ENCODE measurements at places on chromosomes 13 and 19. TPM values are rescaled to one million over a fixed set of nuclear protein-coding genes. Genes with fewer than 3 reads are reported as not detected.

GRCh38 chr19:1226227-1226518 is 11.6 kb downstream of the CBARP start:
- DNase-seq, result no peak

GRCh38 chr13:29498426-29499040 is 97.0 kb downstream of the SLC7A1 start:
- no peak for DNase-seq

DNA sequence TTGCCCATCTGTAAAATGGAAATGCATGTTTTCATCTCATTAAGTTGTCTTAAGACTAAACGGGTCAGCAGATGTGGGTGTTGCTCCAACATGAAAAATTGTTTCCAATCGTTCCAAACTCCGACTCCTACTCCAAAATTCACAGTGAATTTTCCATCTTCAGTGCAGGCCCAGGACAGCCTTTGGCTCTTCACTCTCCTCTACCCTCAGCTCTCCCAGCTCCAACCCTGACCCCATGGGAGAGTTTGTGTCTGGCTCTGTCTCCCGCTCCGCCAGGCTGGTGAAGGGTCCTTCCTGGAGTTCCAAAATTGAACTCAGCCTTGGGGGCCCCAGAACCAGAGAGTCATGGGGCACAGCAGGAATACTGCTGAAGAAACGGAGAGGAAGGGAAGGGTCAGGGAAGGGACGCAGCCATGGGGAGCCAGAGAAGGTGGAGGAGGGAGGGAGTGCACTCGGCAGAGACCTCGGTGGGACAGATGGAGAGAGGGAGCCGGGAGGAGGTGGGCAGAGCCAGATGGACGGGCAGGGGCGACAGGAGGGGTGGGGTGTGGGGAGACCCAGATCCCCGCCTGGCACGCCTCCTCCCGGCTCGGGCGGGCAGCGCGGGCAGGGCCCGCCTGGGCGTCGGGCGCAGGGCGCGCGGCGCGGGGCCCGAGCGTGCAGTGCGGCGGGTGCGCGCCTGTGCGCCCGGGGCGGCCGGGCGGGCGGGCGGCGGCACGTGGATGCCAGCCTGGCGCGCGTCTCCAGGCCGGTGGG is 45.6 kb downstream of the CELF5 start:
- DNase-seq, result no peak

ZFP14 gene
- total RNA-seq, result 8.2 TPM

DNA sequence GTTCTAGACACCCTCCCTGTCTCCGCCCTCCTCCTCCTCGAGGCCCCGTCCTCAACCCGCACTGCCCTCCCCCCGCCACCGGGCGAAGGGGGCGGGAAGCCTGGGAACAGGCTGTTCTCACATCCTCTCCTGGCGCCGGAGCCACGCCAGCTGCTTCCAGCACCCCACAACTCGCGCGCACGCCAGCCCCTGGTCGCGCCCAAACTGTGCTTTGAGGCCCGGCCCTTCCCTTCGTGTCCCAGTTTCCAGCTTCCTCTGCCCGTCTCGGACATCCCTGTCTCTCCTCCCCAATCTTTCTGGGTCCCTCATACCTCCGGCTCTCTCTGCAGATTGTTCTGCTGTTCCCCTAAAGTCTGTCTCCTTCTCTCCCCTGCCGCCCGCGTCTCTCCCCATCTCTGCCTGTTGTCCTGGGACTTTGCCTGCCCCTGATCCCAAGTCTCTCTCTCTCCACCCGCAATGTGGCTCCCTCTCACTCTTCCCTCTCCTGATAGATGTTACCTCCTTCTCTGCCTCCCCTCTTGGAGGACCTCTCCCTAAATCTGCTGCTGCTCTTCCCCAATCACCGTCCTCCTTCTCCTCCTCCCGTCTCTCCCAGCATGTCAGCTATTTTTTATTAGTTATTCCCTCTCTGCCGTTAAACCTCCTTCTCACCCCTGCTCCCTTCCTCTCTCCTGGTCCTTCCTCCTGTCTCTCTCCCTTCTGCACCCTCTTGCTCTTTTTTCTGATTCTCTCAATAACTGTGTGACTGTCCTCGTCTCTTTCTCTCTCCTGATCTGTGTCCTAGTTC is 14.2 kb downstream of the DPF1 start:
- DNase-seq, result peak; percentile 77

DNA sequence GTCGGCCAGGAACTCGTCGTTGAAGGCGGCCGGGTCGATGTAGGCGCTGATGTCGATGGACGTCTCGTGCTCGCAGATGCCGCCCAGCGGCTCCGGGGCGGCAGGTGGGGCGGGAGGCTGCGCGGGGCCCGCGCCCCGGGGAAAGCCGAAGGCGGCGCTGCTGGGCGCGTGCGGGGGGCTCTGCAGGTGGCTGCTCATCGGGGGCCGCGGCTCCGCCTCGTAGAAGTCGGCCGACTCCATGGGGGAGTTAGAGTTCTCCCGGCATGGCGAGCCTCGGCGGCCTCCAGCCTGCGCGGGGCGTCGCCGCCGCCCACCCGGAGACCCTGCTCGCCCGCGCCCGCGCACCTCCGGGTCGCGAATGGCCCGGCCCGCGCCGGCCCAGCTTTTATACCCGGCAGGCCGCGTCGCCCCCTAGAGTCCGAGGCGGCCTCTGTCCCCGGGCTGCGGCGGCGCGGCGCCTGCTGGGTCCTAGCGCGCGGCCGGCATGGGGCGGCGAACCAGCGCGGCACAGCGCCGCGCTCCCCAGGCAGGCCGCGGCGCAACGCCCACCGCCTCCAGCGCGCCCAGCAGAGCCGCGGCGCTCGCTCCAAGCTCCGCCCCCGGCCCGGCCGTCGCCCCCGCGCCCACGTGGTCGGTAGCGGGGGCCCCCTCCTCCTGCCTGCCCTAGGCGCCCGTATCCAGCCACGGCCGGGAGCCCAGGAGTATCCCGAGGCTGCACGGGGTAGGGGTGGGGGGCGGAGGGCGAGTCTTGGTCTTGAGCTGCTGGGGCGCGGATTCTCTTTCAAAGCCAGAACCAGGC is at the start of gene CEBPA:
TSS of gene CEBPA (minus strand) at position 360 of the 799 bp plus-strand sequence. CDS start at position 240, 120 bp downstream.
- peak; percentile 58 for DNase-seq

POGLUT2 gene
- 20.1 TPM for total RNA-seq

DNA sequence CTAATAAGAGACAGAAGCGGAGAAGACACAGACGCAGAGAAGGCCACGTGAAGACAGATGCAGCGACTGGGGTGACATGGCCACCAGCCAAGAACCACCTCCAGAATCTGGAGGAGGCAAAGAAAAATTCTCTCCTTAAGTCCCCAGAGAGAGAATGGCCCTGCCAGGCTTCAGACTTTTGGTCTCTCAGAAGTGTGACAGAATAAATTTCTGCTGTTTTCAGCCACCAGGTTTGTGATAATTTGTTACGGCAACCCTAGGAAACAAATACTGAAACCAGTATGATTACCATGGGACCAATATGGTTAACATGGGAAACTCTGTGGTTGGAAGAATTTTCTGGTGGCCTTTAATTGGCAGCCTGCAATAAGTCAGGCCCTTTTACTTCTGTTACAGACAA is 63.9 kb upstream of the DOCK9 start:
- DNase-seq, result no peak

DNA sequence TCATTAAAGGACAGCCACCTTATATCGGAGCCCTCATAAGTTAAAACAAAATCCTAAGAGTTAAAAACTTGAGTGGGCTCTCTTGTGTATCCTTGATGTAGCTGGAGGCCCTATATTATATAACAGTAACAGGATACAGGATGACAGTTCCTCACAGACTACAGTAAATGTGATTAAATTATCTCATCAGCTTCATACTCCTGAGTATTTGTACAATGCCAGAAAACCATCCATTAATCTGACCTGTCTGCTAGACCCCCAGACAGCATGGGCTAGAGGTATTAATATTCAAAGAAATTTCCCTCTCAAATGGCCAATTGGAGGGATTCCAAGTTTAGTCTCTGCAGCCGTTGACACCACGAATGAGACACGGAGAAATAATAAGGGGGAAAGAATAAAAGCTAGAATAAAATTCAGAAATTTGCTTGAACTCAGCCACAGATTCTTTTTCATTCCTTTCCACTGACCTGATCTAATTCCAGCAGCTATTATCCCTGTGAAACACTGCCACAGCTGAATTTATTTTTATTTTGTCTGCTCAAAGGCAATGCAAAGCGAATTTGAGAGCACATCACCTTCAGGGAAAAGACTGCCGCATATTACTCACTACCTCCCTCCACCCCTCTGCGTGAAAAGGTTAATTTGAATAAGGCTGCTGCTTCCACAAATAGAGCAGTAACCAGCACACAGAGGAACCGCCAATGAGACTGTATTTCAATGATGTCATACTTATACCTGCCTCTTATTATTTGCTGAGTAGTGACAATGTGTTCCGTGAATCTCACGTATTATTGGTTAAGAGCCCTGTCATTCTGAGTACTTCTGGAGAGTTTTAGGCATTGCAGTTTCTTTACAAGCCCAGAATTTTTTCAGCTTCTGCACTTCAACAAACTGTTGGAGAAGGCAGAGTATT is 155.9 kb upstream of the KLF12 start:
- no peak for DNase-seq

Data from H1 (cell line).